ENCODE measurements at places on chromosomes 5 and 9. TPM values are rescaled to one million over a fixed set of nuclear protein-coding genes. Genes with fewer than 3 reads are reported as not detected.

The SLC36A2 gene
- not detected for total RNA-seq

The PHAX gene
- 56.9 TPM for total RNA-seq

The ARSI gene
- 5.8 TPM for total RNA-seq

The SLC6A7 gene
- not detected for total RNA-seq

The PLCXD3 gene
- not detected for total RNA-seq

The IFNK gene
- not detected for total RNA-seq

The FAM151B gene
- 0.79 TPM for total RNA-seq

The BARHL1 gene
- total RNA-seq = not detected

The PTGS1 gene
- 1.3 TPM for total RNA-seq

The FGD3 gene
- 0.26 TPM for total RNA-seq

The IFNA13 gene
- not detected for total RNA-seq

The LCN2 gene
- total RNA-seq = 48.4 TPM

The NUTM2F gene
- total RNA-seq = not detected

The GABRA6 gene
- total RNA-seq = not detected

The NAIP gene
- 0.26 TPM for total RNA-seq

The FBP2 gene
- total RNA-seq = not detected

The PCDHGA5 gene
- under 0.01 TPM for total RNA-seq

The LVRN gene
- total RNA-seq = 0.38 TPM

The LCP2 gene
- not detected for total RNA-seq

The PCDHGB2 gene
- total RNA-seq = 0.26 TPM

The CDH9 gene
- not detected for total RNA-seq

The MVB12B gene
- 0.90 TPM for total RNA-seq

The GRXCR2 gene
- total RNA-seq = not detected

The MORN5 gene
- total RNA-seq = not detected

The TRIM14 gene
- 5.8 TPM for total RNA-seq

The HAVCR1 gene
- total RNA-seq = not detected

The UNC5A gene
- not detected for total RNA-seq

The DNAJC18 gene
- 1.6 TPM for total RNA-seq

The TPPP gene
- total RNA-seq = 1.6 TPM

The CTNND2 gene
- not detected for total RNA-seq

The MEGF9 gene
- 4.7 TPM for total RNA-seq

The LYSMD3 gene
- 16.3 TPM for total RNA-seq

The SLC4A9 gene
- total RNA-seq = not detected

The SELENOP gene
- 17.3 TPM for total RNA-seq

The LCN10 gene
- not detected for total RNA-seq

The CKMT2 gene
- not detected for total RNA-seq

The PCDHA2 gene
- total RNA-seq = under 0.01 TPM

The MARCHF6 gene
- 65.0 TPM for total RNA-seq

The TMEM8B gene
- 1.5 TPM for total RNA-seq

The GRIN3A gene
- total RNA-seq = not detected

The PCDH1 gene
- total RNA-seq = 85.3 TPM

The CATSPER3 gene
- total RNA-seq = under 0.01 TPM

The TOR2A gene
- 1.8 TPM for total RNA-seq

The NDUFA8 gene
- 34.2 TPM for total RNA-seq

The CDC20B gene
- not detected for total RNA-seq

The PCDHB12 gene
- 0.13 TPM for total RNA-seq

The ZNF454 gene
- 0.26 TPM for total RNA-seq
